Fibroblast of skin of right quadriceps (primary cell): ENCODE measurements at places on chromosomes 12 and 14.

DNA sequence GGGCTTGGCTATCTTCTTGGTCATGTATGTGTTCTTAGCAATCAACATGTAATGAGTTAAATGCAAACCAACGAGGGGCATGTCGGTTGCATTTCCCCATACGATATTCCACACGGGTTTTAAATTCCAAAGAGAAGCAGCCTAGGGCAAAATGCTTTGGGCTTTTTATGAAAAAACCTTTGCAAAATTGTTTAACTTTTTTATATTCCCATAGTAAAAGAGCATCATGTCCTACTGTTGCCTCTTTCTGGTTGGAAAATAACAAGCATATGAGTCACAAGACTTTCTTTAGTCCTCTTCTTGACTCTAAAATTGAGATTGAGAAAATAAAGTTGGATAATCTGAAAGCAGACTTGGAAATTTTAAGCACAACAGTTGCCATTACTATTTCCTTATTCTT is 3.8 kb upstream of the DIO2 start:
- DNase-seq, result no peak

DNA sequence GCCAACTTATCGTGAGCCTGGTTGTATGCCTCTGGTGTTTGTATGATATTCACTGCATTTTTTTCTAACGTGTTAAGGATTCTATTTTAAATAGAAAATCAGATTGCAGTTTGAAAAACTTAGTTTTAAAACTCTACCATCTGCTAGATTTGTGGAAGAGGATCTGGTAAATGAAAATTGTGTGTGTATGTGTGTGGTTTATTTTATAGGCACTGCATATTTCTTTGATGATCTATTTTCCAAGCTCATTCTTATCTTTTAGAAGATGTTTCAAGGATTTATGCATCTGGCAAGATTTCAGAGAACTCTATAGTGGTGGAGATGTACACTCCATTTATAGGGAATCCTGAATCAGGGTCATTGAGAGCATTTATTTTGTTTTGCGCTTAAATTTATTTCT is 69.8 kb downstream of the HMGA2 start:
- DNase-seq, result peak; percentile 88

- no peak for DNase-seq
Measured at GRCh38 chr12:109016978-109017377, 3.9 kb downstream of the SVOP start.

DNA sequence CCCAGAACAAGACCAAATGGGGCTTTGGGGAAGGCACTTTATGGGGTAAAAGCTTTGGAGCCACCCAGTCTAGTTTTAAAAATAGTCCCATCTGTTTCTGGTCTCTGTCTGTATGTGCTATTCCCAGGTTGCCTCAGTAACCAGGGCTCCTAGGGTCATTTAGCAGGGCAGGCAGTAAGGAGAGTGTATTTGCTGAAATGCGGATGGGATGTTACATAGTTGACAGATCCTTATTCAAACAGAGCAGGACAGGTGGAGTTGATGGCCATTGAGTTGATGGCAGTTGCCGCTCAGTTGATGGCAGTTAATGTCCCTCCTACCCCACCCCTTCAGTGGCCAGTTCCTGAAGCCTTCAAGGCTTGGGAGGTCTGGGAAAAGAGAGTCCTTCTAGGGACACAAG is 4.6 kb downstream of the ZC3H10 start:
- no peak for DNase-seq

DNA sequence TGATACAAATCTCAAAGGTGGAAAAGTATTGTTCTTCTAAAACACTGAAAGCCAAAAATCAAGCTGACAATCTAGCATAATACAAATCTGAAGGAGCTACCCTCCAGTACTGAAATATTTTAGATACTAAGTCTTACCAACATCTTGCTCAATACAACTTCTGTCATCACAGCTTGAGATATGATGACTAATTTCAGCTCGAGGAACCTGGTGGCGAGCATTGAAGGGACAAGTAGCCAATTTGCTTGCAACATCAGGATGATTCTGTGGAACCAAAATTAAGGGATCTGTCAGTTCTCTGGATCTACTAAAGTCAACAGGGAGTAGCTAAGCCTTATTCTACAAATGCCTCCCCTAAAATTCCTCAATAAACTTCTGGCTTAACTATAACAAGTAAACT is 10.4 kb downstream of the GTSF1 start:
- peak; percentile 65 for DNase-seq

- DNase-seq, result no peak
Measured at GRCh38 chr12:41008472-41008871, 179.6 kb upstream of the PDZRN4 start.
